ENCODE measurements at places on chromosomes 11 and 22. TPM values are rescaled to one million over a fixed set of nuclear protein-coding genes. Genes with fewer than 3 reads are reported as not detected.

Gene FAM83F
- not detected for polyA plus RNA-seq

Gene SCGB2A2
- polyA plus RNA-seq, result not detected

Gene TRIM51
- not detected for polyA plus RNA-seq

Gene PGA5
- not detected for polyA plus RNA-seq

Gene OR52E8
- polyA plus RNA-seq, result not detected

Gene SYT8
- polyA plus RNA-seq, result not detected
